Hypothalamus (tissue), 51 donors: ENCODE measurements at places on chromosomes 5 and 9.
A peak's percentile ranks its signal among the peaks of the same experiment; 100 is the strongest.

DNA sequence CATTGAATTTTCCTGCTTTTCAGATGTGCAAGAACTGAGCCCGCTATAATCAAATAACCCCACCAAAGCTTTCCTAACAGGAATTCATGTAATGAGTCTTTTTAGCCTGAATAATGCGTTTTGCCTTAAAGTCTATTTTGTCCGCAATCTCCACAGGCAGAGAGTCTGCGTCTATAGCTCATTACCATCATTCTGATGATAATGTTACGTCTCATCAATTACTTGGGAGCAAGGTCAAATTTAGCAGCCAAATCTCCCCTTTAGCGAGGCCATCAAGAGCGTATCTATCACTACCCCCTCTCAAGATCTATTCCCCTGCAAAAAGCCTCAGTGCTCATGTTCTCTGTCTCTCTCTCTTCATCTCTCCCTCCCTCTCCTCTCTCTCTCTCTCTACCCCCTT lies 416.1 kb downstream of the ZSWIM6 start:
- DNase-seq: no peak

GRCh38 chr5:36648426-36648825 lies 42.0 kb downstream of the SLC1A3 start:
- no peak for DNase-seq

DNA sequence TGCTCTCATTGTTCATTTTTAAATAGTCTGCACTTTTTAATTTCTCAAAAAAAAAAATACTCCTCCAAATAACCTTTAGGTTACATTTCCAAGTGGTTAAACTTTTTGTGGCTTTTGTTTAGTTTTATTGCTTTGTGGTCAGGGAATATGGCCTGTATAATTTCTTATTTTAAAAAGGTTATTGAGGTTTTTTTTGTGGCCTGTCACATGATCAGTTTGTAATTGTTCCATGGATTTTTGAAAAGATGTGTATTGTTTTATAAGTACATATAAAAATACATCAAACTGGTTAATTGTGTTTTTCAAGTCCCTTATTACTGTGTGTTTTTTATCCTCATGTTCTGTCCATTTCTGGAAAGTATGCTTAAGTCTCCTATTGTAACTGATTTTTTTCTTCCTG lies 64.0 kb downstream of the ZNF618 start:
- no peak for DNase-seq

DNA sequence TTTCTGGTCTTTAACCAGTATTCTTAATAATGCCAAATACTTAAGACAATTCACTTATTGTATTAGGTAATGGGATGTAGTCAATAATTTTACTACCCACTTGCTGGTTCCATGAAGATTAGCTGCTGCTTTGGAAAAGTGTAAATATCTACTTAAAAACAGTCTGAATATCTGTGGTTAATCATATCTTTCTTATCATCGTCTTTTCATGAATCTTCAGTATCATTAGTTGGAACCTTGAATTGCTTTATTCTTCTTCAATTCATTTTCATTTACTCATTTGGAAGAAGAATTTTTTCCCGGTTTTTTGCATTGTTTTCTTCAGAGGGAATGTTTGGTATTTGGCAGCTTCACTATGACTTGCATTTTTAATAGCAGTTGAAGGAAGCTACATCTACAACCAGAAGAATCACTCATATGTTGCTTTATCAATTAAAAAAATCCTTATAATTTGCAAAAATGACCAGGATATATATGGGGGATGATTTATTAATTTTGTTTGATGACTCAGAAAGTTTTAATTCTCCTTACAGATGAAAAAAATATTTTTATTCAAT lies 1398.3 kb upstream of the CDH6 start:
- DNase-seq: no peak

DNA sequence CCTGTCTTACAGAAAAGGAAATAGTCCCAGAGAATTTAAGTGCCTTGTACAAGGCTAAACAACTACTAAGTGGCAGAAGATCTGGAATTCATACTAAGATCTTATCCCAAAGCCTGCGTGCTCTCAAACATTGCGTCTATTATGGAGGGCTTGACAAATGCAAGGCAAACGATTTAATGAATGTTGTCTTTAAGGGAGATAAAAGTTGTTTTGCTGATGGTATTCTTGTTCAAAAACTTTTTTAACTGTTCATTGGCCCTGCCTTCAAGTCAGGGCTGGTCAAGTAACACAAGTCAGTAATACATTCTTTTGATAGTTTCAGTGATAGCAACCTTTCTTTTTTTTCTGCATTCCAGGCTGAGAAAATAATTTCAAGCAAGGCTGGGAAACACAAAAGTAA lies 1.7 kb upstream of the SLC38A9 start:
- no peak for DNase-seq

- DNase-seq: no peak
Measured at GRCh38 chr9:68574150-68574549, 33.5 kb upstream of the TMEM252 start.

- DNase-seq: no peak
Measured at GRCh38 chr5:148681157-148682057, 27.1 kb upstream of the HTR4 start.

GRCh38 chr9:136133191-136133958 lies 14.7 kb upstream of the TMEM250 start:
- DNase-seq: no peak

GRCh38 chr5:102279711-102280110 lies 16.4 kb downstream of the SLCO4C1 start:
- DNase-seq: no peak

DNA sequence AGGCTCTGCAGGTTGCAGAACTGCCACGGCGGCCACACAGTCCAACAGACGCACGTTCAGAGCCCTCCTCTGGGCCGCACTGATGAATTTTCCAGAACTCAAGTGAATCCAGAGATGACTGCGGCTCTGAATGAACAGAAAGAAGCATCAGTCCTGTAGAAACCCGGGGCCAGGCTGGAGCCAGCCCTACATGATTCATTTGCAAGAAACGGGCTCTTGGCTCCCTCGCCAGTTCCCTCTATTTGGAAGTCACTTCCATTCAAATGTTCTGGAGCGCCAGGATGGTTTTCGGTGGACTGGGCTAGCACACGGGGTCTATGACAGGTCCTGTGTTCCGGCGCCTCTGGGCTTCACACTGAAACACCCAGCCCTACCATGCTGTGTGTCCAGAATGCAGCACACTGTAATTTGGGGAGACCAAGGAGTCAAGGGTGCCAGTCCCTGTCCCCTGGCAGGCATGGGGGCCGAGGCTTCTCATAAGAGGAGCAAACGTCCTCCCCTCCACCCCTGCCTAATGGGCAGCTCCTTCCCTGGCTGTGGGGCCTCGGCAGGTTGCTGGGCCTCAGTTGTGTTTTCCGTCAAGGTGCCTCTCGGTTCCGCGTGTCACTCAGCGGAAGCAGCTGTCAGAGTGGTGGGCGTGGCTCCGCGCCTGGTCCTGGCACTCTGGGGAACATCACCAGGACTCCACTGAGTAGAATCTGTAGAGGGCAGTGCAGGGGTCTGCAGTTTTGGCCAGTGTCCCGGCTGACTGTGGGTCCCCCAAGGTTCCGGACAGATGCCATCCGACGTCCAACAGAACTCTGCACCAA lies 18.1 kb upstream of the COL5A1 start:
- DNase-seq: no peak

- DNase-seq: no peak
Measured at GRCh38 chr9:129197978-129198318, 19.9 kb upstream of the IER5L start.

DNA sequence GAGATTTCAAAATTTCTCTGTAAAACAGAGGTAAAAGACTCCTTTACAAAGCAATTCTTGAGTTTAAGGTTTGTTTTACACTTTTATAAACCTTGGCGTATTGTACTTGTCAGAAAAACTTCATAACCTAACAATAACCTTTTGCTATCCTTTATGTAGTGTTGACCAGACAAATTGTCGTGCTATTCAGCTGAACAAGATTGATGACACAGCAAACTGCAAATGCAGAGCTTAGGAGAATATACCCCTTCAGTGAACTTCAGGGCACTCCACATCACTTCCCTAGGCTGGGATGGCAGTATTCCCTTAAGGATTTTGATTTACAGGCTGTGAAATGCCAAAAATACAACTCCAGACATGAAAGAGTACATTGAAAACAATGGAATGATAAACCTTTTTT lies 89.2 kb upstream of the CDH18 start:
- DNase-seq: no peak

GRCh38 chr5:108125771-108126511 lies 256.0 kb downstream of the FBXL17 start:
- DNase-seq: no peak

DNA sequence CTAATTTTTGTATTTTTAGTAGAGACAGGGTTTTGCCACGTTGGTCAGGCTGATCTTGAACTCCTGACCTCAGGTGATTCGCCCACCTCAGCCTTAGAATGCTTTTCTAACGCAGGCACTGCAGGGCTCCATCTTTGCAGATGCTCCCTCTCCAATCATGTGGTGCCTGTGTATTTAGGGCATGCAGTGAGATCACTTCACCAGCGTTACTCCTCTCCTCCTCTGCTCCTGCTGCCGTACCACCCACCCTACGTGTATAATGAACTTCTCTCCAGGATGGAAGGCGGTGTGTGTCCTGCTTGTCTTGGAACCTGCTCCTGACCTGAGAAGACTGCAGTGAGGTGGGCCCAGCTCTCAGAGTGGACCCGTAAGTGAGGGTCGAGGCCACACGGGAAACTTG lies 13.6 kb upstream of the CFAP157 start:
- DNase-seq: peak; percentile 37

DNA sequence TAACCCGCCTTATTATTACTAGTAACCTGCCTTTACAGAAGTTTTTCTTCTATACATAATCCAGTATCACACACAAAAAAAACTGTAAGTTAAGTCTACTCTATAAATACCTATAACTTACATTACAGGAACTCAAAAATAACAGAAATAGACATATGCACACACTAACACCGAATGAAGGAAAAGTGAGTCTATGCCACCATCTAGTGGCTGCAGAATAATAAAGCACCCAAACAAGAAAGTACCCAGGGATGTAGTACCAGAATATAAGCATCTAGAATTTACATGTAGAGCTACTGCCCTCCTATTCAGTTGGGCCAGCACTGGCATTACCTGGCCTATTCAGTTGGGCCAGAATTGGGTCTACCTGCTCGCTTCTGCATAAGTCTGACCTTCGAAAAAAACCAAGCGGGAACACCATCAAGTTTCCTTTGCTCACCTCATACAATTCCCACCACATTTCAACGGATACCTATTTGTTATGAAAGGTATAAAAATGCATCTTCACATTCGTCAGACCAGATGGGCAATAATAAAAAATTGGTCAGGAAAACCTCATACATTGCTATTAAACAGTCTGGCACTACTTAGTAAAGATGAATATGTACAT lies 4.0 kb upstream of the NIPSNAP3A start:
- DNase-seq: no peak

- no peak for DNase-seq
Measured at GRCh38 chr5:172117977-172118701, 69.9 kb downstream of the STK10 start.

GRCh38 chr5:33531824-33532223 lies 91.1 kb downstream of the TARS1 start:
- no peak for DNase-seq

GRCh38 chr5:11903614-11904264 lies 507 bp downstream of the CTNND2 start:
- peak; percentile 35 for DNase-seq

DNA sequence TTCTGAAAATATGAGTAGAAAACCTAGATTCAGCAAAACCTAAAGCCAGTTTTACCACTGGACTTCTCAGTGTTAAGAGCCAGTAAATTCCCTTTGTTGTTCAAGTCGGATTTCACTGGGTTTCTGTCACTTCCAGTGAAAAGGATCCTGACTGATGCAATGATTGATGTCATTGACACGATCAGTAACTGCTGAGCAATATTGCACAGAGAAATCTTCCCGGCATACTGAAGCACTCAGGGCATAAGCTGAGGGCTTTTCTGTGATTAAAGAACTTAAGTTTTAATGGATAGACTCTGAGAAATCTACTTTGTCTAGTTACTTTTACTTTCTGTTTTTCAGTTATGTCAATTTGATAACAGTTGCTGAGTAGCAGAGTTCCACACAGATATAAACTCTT lies 61.9 kb downstream of the DENND1A start:
- no peak for DNase-seq

DNA sequence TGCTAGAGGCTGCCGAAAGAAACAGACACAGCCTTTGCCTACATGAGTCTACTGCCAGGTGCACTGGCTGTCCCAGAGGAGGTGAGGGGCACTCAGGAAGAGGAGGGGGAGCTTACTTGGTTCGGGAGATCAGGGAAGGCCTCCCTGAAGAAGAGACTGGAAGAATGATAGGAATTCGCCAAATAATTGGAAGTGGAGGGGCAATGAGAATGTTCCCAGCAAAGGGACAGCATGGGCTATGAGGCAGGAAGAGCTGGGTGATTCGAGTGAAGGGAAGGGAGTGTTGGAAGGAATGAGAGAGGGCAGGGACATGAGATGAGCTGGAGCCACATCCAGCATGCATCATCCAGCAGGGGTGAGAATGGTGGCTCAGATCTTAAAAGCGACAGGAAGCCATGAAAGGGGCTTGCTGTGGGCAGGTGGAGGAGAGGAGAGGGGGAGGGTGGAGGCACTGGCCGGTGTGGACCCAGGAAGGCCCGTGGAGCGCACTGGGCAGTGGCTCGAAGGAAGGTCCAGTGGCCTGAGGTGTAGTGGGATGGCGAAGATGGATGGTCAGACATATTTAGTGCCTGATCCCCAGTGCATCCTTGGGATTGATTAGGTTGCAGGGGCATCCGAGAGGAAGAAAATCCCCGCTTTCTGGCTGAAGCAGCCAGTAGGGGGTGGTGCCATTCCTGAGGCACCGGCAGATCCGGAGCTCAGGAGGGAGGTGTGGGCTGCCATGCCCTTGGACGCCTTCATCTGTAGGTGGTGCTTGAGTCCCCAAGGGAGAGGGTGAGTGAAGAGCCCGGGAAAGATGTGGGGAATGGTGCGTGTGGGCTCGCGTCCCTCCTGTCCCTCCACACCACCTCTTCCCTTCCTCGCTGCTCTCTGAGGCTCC lies 53.5 kb upstream of the GARNL3 start:
- no peak for DNase-seq

DNA sequence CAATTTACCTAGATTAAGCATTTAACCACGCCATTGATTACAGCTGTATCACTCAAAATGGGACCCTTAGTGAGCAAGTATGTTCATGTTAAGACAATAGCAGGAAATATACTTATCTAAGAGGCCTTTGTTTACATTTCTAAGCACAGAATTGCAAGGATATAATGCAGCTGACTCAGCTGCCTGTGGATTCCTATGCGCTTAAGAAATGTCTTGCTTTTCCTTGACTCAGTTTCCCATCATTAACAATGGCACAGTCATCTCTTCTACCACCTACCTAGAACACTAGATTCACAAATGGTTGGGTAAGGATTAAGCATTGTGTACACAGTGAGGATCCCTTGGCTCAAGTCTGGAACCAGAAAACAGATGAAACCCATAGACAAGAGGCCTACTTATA lies 163.8 kb downstream of the TSSK1B start:
- no peak for DNase-seq

GRCh38 chr5:151950706-151951105 lies 26.1 kb upstream of the GLRA1 start:
- no peak for DNase-seq

GRCh38 chr9:5982317-5982716 lies 33.1 kb downstream of the RANBP6 start:
- DNase-seq: no peak

GRCh38 chr5:54491326-54491725 lies 26.2 kb upstream of the SNX18 start:
- DNase-seq: no peak
